ENCODE measurements at places on chromosomes 11 and 22. TPM values are rescaled to one million over a fixed set of nuclear protein-coding genes. Genes with fewer than 3 reads are reported as not detected.

Gene GCAT
- total RNA-seq: 15.6 TPM

Gene KCNJ5
- 3.9 TPM for total RNA-seq

Gene MRPL49
- total RNA-seq: 45.4 TPM

Gene SGSM1
- total RNA-seq: 2.0 TPM

GRCh38 chr11:1295591-1295990 lies 13.8 kb downstream of the TOLLIP start:
- no peak for DNase-seq

- DNase-seq: no peak
These were observed 29.4 kb downstream of the AMBRA1 start for GRCh38 chr11:46564459-46564858.

- DNase-seq: no peak
These were observed 15.9 kb downstream of the MED15 start for GRCh38 chr22:20523086-20523983.

DNA sequence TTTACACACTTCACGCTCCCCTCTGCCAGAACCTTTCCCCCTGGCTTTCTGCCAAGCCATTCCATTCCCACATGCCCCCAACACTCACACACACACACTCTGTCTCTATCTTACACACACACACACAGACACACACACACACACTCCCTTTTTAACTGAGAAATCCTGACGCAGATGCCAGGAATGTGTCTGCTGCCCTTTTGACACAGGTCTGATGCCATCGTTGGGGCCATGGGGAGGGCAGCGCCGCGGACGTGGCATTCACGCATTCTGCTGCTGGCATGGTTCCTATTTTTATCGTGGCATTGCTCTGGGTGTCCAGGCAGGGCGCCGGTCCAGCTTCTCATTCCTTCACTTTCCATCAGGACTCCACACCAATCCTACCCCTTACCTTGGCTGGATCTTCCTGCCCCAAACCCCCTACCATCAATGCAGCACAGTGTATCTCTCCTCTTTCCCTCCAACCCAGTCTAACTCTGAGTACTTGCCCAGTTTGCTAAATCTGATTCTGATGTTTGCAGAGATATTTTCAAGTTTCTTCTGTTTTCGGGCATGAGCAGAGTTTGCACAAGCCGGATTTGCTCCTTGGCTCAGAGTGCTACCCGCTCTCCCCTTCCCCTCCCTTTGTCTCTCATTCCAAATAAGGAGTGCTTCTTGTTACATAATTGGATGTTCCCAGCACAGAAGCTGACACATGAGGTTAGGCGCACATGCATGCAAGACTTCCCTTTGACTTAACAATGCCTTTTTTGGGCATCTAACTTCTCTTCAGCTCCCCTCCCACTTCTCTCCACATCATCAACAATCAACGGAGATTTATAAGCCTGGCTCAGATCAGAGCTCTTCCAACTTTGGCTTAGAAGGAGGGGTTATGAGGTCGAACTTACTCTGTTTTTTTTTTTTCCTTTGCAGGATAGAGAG lies 18.8 kb downstream of the SNX19 start:
- DNase-seq: peak; percentile 55

DNA sequence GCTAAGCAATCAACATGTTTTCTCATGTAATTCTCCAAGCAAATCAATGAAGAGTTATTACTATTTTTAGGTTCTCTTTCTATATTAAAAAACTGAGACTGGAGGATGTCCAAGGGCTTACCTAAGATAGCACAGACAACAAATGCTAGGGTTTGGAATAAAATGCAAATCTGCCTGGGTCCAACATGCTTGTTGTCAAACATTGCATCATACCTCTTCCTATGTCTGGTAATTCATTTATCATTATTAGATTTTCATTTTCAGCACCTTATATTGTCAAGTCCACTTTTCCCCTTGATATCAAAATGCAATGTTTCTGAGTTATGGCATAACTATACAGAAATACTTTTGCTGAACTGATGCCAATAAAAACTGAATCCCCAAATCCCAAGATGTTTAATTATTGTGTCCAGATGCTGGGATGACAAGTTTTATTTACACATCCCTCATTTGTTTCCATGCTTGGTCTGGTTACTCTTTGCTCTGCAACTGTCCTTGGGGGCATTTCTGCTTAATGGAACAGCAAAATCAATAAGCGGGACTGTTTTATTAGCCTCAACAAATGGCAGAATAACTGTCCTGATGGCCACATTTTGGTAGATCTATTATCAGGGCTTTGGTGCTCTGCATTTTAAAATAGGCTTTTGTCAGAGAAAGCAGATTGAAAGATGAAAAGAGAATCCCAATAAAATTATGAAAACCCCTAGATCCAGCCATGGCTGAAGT lies 86.0 kb downstream of the C11orf87 start:
- no peak for DNase-seq
